Activated effector memory CD4-positive, alpha-beta T cell treated with Interleukin-2 at 50 U/mL for 16 hours (primary cell): ENCODE measurements at places on chromosomes 3 and 15.

DNA sequence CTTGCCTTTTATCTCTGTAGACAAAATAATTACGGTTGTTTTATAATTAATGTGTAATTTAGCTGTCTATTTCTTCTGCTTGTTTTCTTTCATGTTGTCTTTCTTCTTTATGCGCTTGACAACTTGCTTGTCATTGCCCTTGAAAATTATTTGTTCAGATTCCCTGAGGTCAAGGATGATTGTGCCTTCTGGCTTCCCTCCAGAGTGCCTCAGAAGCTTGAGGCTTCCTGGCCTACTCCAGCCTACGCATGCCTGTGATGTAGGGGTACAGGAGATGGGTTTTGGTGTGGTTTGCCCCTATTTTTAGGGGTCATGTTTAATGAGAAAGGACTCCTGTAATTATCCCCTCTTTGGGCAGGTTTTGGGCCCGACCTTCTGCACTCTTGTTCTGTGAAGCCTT lies 231.5 kb downstream of the SV2B start:
- DNase-seq, result no peak

DNA sequence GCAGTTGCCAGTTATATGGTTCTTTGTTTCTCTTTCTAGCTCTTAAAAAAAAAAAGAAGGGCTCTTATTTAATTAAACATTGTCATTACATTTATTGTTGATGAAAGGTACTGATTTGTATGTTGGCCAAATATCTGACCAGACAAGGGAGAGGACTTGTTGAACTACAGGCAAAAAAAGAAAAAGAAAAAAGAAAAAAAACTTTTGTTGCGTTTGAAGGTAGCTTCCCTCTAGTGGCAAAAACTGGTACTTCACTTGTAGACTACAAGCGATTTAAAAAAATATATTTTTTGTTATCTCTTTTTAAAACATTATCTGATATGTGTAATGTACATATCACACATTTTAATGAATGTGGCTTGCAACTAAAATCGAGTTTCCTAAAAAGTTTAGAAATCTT lies 280.6 kb downstream of the ROBO2 start:
- no peak for DNase-seq

DNA sequence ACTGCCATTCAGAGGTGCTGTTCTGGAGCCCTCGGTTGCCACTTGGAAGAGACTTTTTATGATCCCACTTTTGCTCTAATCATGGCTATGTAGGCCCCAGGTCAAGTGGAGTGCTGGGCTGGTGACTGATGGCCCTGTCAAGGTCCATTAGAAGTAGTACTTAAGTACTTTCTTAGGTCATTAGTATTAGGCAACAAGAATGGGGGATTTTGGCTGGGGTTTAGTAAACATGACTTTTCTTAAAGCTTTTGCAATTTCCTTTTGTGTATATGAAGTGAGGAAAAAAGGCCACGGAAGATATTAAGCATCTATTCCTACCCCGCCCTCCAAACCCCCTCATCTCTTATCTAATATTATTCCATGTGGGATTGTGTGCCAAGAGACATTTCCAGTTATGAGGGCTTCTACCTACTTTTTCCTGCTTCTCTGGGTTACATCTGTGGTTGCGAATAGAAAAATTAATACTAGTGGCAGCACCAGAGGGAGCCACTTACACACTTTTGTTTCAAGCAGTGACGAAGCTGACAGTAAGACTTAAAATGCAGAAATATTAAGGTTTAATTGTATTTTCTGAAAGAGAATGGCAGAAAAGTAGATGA lies 13.9 kb downstream of the NLGN1 start:
- no peak for DNase-seq

DNA sequence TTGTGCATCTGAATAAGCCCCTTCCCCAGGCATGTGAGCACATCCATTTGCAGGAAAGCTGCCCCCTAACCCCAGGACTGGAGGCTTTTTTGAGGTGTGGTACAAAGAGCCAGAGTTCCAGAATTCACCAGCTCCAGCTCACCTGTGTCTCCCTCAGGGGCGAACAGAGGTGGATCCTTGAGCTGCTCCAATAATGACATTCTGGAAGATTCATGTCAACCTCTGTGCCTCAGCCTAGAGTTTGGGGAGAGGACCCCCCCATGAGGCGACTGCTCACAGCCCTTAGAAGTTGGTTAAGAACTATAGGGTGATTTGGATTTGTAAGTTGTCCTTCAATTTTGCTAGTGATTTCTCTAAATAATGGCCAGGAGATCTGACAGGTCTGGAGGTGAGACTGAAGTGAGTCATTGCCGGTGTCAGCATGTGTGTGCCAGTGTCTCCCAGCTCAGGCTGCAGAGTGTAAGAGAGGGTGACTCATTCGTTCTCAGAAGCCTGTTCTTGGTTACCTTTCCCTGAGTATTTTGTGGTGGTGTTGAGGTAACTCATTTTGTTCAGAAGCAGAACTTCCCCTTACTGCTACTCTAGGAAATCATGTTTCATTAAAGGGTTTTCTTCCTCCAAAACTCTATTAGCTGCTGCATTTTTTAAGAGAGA lies 136.9 kb upstream of the TOPAZ1 start:
- no peak for DNase-seq

DNA sequence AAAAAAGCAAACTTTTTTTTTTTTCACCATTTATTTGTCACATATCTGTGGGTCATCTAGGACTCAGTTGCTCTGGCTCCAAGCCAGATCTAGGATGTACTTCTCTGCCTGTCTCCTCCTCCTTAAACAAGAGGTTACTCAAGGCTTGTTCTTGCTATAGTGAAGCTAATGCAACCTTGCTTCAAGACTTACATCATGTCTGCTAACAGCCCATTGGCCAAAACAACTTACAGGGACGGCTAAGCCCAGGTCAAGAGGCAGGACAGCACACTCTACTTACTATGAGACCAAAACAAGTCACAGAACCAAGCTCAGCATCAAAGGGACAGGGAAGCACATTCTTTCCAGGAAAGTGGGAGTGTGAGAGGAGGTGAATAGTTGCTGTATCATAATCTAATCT lies 123.8 kb upstream of the BNIP2 start:
- no peak for DNase-seq

DNA sequence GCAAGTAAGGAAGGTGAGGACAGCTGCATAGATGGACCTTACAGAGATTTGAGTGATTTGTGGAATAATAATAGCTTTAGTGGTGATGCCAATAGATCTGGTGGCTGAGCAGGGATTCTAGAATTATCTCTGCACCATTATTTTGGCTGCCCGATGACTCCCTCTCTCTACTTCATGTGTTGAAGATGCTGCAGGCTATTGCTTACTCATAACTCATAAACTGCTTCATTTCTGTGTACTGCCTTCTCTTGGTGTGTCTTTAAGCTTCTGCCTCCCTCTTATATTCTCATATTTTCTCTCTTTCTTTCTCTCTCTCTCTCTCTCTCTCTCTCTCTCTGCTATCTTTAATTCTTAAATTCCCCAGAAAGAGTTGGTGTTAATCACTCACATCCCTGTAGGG lies 256.0 kb upstream of the TRIM42 start:
- no peak for DNase-seq

- DNase-seq, result no peak
These were observed 111.5 kb upstream of the PPP2R3A start for GRCh38 chr3:135853981-135854380.

DNA sequence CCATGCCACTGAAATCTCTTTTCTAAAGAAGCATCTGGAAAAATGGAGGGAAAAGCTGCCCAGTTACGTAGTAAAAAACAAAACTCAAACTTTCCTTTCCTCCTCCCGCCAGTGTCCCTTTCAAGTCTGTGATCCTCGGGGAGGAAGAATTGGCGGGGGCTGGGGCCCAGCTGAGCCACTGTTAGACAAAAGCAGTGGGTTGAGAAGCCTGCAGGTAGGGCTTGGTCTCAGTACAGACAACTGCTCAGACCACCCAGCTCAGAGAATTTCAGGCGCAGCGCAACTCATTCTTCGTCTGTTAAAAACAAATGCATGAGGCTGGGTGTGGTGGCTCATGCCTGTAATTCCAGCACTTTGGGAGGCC lies 117.1 kb downstream of the MYLK start:
- no peak for DNase-seq

- no peak for DNase-seq
These were observed 8.1 kb downstream of the PGBD4 start for GRCh38 chr15:34109797-34110663.

DNA sequence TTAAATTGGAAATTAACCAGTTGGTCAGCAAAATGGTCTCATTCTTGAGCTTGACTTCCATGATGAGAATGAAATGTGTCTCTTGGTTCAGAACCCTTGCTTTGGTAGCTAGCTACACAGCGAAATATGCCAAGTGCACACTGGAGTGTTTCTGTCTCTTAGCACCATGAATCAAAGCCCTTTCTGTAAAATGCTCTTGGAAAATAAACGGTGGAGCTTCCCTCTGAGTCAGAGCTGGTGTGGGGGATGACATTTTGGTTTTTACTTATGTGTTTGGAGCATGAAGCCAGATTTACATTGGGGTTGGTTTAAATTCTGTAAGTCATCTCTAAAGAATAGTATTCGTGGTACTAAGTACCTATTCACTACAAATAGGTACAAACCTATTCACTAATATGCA lies 85.1 kb upstream of the NANOGP8 start:
- DNase-seq, result no peak

DNA sequence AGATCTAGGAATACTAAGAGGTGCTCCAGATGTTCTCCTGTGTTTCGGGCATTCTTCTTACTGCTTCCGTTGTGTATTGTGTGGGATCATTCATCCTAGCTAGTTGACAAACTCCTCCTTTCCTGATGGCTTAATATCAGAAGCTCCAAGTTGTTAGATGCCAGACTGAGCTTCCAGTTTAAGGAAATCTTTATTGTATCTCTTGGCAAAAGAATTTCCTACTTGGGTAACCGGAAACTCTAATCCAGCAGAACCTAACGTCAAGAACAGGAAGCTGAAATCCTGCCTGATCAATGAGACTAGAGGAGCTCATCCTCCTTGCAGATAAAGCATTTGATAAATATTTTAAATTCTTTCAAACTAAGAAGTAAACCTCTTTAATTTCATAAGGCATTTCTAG lies 27.7 kb upstream of the MYH15 start:
- DNase-seq, result no peak

GRCh38 chr15:80068578-80068977 lies 9.1 kb downstream of the ZFAND6 start:
- no peak for DNase-seq

DNA sequence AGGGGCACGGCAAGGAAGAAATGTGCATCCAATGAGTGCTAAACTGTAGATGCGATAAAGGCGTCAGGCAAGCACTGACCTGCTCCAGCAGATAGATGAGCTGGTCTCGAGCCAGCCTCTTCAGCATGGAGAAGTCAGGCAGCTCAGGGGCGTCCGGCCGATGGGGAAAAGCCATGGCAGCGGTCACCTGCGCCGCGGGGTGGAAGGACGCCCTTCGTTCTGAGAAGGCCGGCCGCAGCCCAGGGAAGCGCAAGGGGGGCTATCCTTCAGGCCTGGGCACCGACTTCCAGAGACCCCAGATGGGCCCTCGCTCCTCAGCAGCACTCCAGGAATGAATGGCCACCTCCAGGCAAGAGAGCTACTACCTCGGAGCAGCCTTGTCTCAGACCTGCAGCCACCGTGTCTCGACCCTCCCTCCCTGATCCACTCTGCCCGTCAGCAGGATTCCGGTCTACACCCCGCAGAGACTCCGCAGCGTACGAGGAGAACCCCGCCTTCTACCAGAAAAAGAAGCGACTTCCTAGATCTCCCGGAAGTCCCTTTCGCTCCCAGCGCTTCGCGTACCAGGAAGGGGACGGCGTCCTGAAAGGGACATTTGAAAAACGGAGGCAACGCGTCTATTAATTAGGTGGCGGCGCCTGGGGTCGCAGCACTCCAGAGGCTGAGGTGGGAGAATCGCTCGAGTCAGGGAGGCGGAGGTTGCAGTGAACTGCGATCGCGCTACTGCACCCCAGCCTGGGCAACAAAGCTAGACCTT lies at the start of gene VPS33B:
Gene VPS33B (minus strand): TSS at position 520 of the 757 bp plus-strand sequence. CDS start 345 bp downstream, at position 175.
- peak; percentile 67 for DNase-seq

- no peak for DNase-seq
These were observed 32.9 kb upstream of the CRTC3 start for GRCh38 chr15:90496791-90497190.

GRCh38 chr3:162647321-162647720 lies 1150.7 kb downstream of the OTOL1 start:
- no peak for DNase-seq

- DNase-seq, result no peak
These were observed 47.7 kb downstream of the PXYLP1 start for GRCh38 chr3:141279077-141279967.
